ENCODE measurements at places on chromosomes 3 and 15.

- no peak for DNase-seq
Measured at GRCh38 chr15:31326875-31327668, 437 bp downstream of the KLF13 start.

- DNase-seq = no peak
Measured at GRCh38 chr15:66661432-66662096, 40.5 kb upstream of the SMAD6 start.

- no peak for DNase-seq
Measured at GRCh38 chr3:61132062-61132461, 119.2 kb downstream of the FHIT start.

DNA sequence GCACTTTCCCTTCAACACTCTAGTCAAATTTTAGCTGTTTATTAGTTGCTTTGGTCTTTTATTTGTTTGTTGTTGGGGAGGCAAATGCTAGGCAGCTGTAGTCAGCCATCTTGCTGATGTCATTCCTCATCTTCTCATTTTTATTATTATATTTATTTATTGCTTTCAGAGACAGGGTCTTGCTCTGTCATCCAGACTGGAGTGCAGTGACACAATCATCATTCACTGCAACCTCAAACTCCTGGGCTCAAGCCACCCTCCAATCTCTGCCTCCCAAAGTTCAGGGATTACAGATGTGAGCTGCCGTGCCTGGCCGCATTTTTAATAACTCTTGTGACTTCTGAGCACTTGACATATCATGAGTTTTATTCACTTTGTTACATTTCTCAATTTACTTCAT, 441.4 kb downstream of the DIPK2A start:
- DNase-seq = no peak

- DNase-seq = no peak
Measured at GRCh38 chr15:42064271-42064670, 30.1 kb downstream of the PLA2G4D start.

DNA sequence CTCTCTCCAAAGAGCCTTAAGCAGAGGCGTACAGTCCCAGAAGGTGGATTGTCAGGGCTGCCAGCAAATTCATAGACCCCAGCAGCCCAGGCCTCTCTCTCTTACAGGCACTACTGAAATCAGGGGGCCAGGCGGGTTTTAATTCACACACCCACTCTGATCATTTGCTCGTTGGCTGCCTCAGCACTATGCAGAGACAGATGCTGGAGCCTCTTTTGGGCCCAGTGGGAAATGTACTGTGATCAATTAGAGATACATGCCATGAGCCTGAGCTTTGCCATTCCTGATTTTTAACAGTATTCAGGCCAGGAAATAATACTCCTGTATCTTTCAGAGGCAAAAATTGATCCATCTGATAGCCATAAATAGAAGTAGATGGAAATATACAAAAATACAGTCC, 53.0 kb downstream of the CMTM6 start:
- DNase-seq = no peak

DNA sequence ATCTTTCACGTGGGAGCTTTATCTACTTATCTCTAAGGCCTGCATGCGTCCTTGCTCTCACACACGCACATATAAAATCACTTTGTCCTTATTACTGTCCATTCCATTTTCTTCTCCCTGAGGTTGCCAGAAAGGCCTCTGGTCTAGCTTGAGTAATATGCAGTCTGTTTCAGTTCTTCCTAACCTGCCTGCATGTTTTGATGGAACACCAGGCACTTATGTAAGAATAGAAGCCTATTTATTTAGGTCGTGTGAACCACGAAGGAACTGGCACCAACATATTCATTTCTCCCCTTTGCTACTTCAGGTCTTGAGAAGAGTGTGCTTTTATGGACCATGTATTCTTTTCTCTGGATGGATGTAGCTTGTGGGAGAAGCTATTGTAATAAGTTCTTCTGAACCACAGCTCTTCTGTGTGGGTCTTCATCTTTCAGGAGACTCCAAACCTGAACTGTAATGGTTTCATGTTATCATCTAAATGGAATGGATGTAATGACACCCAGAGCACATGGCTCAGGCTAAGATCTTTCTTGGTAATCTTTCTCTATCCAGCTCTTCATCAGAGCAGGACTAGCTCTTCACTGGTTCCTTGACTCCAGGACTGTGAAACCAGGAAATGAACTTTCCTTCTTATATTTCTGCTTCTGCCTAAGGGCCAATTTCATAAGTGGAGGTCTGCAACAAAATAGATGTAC, 53.8 kb downstream of the UBE2E2 start:
- no peak for DNase-seq

- no peak for DNase-seq
Measured at GRCh38 chr15:45469027-45469426, 53.5 kb downstream of the SLC30A4 start.

GRCh38 chr3:29649815-29650547, 369.1 kb downstream of the RBMS3 start:
- DNase-seq = no peak

DNA sequence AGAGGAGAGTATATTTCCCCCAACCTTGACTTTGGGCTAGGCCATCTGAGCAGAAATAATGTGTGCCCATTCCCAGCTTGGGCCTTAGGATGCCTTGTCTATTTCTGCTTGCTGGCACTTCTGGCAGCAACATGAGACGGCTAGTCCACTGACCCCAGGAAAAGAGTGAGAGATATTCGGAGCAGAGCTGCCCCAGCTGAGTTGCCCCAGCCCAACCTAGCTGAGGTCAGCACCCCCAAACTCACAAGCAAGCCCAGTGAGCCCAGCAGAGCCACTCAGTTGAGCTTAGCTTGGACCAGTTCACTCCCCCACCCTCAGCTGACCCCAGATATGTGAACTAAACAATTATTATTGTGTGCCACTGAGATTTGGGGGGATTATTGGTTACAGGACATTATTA, 20.2 kb downstream of the ITGA11 start:
- DNase-seq = no peak

DNA sequence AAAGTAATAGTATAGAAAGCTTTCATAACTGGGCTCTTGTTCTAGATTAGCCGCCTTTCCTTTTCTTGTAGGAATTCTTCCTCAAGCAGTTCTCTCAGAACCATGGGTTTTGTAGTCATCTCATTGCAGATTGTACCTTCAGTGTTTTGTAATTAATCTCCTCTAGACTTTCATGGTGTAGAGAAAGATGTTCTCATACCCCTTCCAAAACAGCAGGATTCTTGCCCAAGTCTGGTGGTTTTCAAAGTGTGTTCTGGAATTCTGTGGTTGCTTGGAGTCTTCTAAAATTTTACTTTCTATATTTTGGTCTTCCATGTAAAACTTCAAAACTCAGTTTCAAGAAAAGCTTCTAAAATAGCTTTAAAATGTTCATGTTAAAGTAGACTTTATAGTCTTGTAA, 293.8 kb downstream of the PTPRG start:
- no peak for DNase-seq

DNA sequence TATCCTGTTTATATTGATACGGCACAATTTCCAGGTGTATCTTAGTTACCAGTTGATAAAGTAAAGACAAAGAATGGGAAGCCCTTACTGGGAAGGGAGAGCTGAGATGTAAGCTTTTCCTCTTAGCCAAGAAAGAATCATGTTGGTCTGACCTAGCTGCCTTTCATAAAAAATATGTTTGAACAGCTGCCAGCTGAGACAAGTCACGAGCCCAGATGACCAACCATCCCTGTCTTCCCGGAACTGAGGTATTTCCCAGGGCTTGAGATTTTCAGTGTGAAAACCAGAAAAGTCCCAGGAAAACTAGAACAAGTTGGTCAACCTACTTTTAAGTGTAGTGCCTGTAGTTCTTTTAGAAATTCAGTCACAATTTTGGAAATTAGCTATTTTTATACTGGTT, 3.6 kb upstream of the MYH15 start:
- DNase-seq = no peak

DNA sequence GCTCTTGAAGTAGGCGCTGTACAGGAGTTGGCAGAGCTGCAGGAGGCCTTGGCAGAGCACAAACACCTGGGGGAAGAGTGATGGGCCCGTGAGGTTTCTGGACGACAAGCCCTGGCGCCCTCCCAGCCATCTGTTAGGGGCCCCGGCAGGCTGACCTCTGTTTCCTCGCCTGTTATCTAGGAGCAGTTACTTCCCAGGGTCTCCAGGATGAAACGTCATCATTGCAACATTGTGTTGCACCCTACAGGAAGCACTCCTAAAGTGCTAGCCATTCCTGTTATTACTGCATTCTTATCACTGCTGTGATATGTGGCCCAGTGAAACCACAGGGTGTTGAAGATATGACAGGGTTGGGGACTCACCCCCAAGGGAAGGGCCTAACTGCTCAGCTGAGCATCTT, 50.2 kb downstream of the SLCO2A1 start:
- no peak for DNase-seq

- DNase-seq = no peak
Measured at GRCh38 chr3:184637705-184638104, 74.2 kb downstream of the MAGEF1 start.

GRCh38 chr15:88902846-88903245, 7.5 kb upstream of the HAPLN3 start:
- DNase-seq = no peak

- no peak for DNase-seq
Measured at GRCh38 chr3:87792534-87793336, 266.1 kb downstream of the CGGBP1 start.

DNA sequence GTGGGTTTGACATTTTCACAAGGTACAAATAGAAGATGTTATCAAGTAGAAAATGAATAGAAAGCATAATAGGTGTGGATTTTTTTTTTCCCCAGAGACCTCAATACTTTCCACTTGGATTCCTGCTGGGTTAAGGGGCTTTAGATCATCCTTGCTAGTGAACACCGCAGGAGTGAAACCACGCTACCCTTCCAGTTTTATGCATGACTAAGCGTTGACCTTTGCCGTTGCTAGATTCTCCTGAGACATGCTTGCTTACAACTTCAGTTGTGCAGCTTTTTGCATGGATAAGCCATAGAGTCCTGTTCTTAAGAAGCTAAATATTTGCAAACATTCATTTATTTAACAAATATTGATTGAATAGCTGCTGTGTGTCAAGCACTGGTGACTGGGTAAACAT, 299.7 kb upstream of the LMCD1 start:
- no peak for DNase-seq

- no peak for DNase-seq
Measured at GRCh38 chr3:43294975-43295374, 8.6 kb downstream of the SNRK start.

DNA sequence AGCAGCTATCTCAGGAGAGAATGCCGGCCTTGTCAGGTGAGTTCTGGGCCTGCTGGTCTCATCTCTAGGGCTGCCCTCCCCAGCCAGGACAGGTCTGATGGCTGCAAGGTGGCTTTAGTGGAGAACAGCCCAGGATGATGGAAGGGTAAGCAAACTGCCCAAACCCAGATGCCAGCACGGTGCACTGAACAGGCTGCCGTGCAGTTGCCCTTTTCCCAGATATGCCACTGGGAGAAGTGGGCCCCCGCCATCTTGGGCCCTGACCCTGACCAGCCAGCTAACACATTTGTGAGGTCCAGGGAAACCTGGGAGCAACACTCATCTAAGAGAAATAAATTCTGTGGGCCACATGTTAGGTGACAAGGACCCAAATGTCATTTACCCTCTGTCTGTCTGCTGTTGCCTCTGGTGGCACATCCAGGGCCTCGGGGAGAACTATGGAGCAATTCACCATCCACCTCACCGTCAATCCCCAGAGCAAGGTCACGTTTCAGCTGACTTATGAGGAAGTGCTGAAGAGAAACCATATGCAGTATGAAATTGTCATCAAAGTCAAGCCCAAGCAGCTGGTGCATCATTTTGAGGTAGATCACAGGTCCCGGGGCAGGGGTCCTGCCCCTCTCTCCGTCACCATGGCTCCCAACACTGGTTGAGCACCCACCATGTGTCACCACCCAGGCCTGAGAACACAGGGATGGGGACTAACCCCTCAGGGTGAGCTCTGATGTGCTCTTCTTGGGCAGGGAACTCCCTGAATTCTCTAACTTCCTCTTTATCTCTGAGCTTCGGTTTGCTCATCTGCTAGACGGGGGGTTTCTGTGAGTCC, 1.8 kb downstream of the ITIH1 start:
- no peak for DNase-seq

DNA sequence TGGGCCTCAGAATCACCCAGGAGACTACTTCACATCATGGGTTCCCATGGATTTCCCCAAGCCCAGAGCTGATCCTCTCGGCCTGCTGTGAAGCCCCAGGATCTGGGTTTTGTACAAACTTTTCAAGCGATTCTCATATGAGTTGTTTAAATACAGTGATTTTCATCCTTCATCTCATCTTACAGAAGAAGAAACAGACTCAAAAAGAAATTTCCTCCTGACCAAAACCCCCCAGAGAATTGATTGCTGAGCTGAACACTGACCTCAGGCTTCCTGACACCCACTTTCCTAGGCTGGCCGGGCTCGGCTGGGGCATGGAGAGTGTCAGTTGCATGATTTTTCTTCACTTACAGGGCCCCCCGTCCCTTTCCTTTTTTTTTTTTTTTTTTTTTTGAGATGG, 60.3 kb downstream of the BDH1 start:
- DNase-seq = no peak

DNA sequence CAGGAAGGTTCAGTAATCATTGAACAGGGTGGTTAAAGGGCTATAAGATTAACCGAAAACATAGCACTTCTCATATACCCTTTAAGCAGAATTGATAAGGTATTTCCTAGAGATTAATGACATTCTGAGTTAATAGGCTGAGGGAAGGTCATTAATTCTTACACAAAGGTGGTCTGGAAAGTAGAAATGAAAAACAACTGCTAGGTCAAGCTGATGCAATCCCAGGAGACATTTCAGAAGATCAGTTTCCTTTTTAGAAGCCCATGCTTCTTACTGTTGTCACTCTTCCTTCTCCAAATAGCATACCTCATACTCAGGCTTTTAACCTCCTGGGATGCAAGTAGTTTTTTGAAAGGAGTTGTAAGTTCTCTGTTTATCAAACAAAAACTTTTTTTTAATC, 8.8 kb downstream of the FILIP1L start:
- no peak for DNase-seq

DNA sequence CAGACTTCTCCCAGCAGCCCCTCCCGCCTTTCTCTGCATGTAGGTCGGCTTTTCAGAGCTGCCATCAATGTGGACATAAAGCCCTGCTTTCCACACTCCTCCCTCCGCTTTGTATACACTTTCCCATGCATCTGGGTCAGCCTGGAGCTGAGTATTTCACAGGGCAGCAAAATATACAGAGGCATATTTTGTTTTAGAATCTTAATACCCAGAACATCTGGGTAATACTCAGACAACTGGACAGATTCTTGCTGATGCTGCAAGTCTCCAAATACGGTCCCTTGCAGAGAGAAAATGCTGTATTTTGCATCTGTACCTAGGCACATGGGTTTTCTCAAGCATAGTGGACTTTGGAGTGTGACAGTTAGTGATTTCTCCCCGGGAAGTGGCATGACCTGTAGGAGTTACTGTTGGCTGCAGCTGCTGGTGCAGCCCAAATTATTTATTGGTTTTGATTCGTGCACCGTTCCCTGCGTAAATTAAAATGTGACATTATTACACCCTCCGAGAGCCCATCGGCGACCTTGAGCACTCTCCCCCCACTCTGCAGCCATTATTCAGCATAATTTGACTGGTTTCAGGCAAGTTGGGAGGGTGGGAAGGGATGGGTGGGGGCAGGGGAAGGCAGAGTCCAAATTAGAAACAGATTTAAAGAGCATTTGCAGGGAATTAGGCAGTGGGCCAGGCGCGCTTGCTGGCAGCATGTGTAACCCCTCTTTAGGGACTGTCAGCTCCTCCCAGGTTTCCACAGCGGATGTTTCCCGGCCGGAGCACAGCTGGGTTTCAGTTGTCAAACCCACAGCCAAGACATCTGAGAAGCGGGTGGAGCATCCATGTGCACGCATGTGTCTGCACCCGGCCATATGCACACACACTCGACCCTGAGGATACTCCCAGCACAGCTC, 100.8 kb downstream of the CPN2 start:
- peak; percentile 54 for DNase-seq

- DNase-seq = no peak
Measured at GRCh38 chr15:82184776-82185175, 77.8 kb downstream of the EFL1 start.
